SJSA1 (cell line): ENCODE measurements at places on chromosomes 2 and 18. TPM values are rescaled to one million over a fixed set of nuclear protein-coding genes. Genes with fewer than 3 reads are reported as not detected.

Gene MC4R
- total RNA-seq: not detected in 2 replicates

GRCh38 chr2:186977433-186978045 lies 128.6 kb upstream of the ZSWIM2 start:
- H3K27me3 ChIP-seq: no peaks in the 10 kb centered on the region
- H3K36me3 ChIP-seq: no peaks in the 10 kb centered on the region
- no peak overlapping the region for H3K4me3 ChIP-seq

Gene RAB17
- total RNA-seq: 0.21 and 0.28 TPM in 2 replicates

- H3K36me3 ChIP-seq: no peaks in the 10 kb centered on the region
- no peak for DNase-seq
- H3K27me3 ChIP-seq: no peaks in the 10 kb centered on the region
- no peak overlapping the region for H3K27ac ChIP-seq
- H3K4me1 ChIP-seq: no peaks in the 10 kb centered on the region
Observed at GRCh38 chr2:145918951-145919350, 1399.0 kb upstream of the ZEB2 start.
